ENCODE measurements at places on chromosomes 7 and 10.
A peak's percentile ranks its signal among the peaks of the same experiment; 100 is the strongest.

- DNase-seq, result no peak
These were observed 11.2 kb upstream of the SLC35B4 start for GRCh38 chr7:134327896-134328295.

DNA sequence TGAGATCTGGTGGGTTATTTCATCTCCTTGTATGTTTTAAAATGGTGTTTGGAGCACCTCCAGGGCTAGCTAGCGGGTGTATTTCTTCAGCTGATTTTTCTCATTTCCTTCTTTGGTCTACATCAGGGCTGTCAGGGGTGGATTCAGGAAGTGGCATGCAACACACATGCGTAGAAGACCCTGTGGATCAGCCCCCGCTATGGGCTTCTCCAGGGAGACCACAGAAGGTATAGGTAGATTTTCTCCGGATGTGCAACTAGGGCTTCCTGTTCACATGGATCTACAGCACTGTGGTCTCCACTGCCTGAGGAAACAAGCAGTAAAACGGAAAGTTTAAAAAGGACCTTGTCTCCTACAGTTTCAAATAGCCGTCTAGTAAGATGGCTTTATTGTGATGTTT, 10.4 kb downstream of the NUB1 start:
- DNase-seq, result no peak

- DNase-seq, result no peak
These were observed 6.7 kb downstream of the SKIDA1 start for GRCh38 chr10:21518641-21519396.

- no peak for DNase-seq
These were observed 27.9 kb downstream of the GNG11 start for GRCh38 chr7:93949423-93949822.

GRCh38 chr10:6581778-6582228, 1.7 kb upstream of the PRKCQ start:
- DNase-seq, result no peak

GRCh38 chr10:16360001-16360400, 76.8 kb upstream of the PTER start:
- DNase-seq, result no peak

- no peak for DNase-seq
These were observed 245.1 kb downstream of the STK31 start for GRCh38 chr7:23955145-23955544.

DNA sequence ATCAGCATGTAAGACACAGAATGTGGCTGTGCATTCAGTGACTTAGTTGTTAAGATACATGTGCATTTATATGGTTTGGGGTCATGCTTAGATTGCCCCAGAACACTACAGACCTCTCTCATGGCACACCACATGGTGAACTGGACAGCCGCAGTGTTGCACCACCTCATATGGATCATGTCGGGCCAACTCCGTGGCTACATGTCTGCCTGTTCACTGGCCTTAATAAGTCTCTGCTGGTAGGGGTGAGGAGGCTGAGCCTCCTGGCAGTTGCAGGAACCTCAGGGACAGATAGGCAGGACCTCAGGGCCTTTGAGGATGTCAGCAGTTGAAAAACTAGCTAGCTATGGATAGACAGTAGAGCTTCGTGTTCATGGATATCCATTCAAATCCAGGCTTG, 751.0 kb downstream of the GRID1 start:
- no peak for DNase-seq

- DNase-seq, result no peak
These were observed 421.5 kb downstream of the GPAM start for GRCh38 chr10:111762114-111762513.

DNA sequence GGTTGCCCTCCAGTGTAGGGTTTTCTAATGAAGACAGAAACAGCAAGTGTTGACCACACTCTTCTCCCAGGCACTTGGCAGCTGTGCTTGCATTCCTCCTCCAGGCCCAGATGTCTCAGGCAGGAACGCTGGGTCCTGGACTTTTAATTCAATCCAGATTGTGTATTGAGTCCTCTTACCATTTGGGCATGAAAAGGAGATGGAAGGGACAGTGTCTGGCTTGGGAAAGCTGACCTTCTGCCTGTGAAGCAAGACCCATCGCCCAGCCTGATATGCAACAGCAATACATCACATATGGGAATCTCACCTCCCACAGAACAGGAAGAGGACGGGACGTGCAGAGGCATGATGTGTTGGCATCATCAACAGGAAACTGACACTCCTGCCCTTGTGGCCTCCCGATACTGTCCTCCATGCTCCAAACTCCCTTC, 174.4 kb upstream of the LYZL2 start:
- no peak for DNase-seq

- DNase-seq, result no peak
These were observed 193.1 kb upstream of the KLF14 start for GRCh38 chr7:130927062-130927461.

DNA sequence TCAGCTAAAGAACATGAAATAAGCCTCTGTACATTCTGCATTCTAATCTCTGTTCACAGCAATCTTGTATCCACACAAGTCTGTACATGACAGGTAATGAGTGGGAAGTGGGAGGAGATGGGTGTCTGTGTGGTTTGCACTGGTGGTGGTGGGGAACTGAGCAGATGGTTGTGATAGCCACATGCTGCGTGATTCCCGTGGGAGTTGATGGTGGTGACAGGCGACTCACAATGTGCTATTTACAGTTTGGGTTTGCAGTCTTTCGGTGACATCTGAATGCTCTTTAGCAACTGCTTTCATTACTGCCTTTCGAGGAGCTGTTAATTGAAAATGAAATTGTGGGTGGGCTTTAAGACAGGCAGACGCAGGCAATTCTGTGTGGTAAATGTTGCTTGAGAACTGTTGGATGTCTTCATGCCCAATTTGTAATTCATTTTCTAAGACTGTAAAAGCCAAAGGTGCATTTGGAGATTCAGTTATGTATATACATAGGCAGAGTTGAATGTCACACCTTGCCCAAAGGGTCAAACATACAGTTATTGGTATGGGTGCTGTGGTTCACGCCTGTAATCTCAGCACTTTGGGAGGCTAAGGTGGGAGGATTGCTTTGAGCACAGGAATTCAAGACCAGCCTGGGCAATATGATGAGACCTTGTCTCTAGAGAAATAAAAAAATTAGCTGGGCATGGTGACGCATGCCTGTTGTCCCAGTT, 308.2 kb downstream of the AUTS2 start:
- peak; percentile 20 for DNase-seq

- DNase-seq, result peak; percentile 50
These were observed 1.9 kb downstream of the SLC29A4 start for GRCh38 chr7:5284304-5285281.

DNA sequence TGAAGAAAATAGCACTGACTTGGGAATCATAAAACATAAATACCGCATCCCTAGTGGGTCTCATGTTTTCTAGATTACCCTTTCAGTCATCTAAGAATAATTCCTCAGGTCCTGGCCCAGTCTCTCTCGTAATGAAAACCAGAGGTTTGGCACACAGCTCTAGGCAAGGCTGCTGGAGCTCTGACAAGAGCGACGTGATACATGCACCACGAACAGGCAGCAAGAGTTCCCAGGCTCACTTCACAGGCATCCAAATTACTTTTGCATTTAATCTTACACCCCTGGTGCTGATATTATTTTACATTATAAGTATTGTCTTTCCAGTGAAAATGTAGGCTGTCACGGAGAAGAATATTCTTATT, 105.2 kb downstream of the THSD7A start:
- DNase-seq, result no peak

GRCh38 chr10:16182688-16183087, 254.1 kb upstream of the PTER start:
- DNase-seq, result no peak

GRCh38 chr7:158175779-158176178, 411.8 kb downstream of the PTPRN2 start:
- no peak for DNase-seq

Data from hypothalamus (tissue), 51 donors.